Stimulated activated CD4-positive, alpha-beta T cell treated with anti-CD3 and anti-CD28 coated beads, Interleukin-2, amount 100 ng/mL, for 4 hours (primary cell): ENCODE measurements at places on chromosomes 1 and 21.
A peak's percentile ranks its signal among the peaks of the same experiment; 100 is the strongest.

DNA sequence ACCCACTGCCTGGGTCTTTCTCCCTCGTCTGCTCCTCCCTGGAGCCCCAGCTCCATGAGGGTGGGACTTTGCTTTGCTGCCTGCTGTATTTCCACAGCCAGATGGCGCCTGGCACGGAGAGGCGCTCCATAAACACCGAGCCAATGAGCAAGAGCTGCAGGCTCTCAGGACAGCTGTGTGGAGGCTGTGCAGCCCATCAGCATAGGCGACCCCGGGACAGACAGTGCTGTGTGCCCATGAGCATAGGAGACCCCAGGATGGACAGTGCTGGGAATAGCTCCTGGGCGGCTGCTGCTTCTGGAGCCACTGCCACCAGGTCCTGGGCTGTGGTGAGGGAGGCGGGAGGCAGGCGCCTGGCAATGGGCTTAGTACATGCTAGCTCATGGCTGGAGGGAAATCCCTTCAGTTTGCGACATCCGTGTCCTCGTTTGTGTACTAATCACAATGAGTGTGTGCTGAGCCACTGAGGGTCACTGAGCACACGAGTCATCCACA, 29.2 kb downstream of the CEP104 start:
- no peak for DNase-seq

DNA sequence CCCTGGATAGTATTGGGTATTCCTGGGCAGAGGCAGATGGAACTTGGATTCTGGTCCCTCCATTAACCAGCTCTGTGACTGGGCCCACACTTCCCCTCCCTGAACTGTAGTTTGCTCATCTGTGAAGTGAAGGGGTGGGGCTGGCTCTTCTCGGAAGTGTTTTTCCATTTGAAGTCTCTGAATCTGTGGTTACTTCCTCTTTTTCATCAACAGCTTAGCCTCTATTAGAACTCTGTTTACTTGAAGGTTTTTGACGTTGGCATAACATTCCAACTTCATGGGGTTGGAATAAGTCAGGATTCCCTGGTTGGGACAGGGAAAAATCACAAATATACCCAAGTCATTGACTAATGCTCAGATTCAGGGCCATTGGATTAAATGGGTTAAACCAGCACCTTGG, 3.6 kb downstream of the KIAA0040 start:
- peak; percentile 57 for DNase-seq

DNA sequence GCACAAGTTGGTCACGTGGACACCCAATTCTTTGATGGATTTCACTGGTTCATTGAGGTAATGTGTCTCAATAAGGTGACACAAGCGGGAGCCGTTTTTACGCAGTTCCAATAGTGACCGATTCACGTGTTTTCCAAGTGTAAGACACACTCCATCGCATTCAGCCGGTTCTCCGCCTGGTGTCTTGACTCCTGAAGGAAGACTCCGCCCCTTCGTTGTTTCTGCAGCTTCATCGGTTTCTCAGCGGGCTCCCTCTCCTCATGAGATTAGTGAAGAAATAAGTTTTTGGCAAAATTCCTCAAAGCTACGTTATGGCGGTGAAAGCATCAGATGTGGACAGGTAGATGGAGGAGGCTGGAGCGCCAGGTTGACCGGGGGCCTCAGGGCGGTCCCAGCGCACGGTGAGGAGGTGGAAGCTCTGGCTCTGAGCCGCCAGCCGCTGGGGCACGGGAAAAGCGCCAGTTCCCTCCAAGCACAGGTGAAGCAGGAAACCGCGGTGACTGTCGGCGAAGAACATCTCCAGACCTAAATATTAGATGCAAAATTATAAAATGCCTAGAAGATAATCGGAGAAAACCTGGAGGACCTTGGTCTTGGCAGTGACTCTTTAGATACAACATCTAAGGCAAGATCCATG, 21.0 kb downstream of the CD2 start:
- no peak for DNase-seq

GRCh38 chr1:155272466-155273342, 600 bp downstream of the CLK2 start:
- DNase-seq: no peak

DNA sequence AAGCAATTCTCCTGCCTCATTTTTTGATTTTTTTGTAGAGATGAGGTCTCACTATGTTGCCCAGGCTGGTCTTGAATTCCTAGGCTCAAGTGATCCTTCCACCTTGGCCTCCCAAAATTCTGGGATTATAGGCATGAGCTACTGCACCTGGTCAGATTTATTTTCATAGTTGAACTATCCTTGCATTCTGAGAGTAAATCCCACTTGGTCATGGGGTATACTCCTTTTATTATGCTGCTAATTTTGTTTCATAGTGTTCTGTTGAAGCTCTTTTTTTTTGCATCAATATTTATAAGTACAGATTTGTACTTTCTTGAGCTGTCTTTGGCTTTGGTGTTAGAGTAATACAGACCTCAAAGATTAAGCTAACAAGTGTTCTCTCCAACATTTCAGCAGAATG, 12.8 kb upstream of the CCSAP start:
- DNase-seq: no peak

DNA sequence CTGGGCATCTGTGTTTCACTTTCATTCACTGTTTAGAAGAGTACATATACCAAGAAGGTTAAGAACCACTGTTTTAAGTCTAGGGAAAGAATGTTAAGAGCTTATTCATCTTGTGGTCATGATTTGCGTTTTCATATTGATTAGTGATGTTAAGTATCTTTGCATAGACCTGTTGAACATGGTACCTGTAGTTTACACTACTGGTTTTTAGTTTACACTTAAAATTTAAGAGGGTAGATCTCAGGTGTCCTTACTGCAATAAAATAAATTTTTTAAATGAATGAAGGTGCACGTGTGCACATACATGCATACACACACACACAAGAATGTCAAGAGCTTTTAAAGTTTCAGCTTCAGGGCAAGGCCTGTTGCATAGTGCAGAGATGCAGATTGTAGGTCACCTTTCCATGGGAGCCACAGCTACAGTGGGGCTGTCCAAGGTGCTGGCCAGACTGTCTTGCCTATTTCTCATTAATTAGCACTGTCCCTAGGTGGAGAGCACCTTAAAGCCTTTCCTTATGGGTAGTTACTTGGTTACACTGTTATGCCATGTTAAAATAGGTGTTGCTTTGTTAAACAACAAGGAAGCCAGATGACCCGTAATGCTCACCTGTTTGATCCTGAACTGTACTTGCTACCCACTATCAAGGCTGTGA, 543.0 kb upstream of the DAB1 start:
- no peak for DNase-seq

DNA sequence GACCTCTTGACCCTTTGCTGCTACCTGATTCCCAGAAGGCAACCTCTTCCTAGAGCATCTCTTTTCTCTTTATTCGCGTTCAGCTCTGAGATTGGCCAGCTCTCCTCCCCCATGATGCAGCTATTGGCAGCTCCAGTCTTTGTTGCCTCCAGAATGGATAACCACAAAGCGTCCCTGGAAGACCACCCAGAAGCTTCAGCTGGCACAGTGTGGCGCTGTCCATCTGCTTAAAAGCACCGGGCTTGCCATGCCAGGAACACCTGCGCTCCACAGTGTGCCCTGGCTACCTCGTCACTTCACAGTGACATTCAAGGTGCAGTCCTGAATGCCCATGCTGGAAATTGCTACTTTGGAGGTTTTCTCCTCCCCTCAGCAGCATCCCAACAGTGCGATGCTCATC, 353.9 kb downstream of the LMO4 start:
- DNase-seq: no peak

DNA sequence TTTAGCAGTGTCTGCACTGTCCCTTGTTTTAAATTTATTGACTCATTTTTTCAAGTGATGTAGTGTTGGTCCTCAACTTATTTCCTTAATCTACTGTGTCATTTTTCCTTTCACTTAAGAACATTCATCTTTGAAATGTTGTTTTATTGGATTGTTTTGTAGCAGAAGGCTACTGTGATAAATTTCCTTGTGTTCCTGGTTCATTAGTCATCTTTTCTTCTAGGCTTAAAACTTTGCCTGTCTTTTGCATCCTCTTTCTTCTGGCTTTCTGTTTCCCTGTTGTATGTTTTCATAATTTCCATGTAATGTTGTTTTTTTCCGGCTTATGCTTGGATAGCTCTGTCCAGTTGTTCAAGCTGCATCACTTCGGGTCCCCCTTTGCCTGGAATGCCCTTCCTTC, 61.9 kb downstream of the UBE2T start:
- no peak for DNase-seq

DNA sequence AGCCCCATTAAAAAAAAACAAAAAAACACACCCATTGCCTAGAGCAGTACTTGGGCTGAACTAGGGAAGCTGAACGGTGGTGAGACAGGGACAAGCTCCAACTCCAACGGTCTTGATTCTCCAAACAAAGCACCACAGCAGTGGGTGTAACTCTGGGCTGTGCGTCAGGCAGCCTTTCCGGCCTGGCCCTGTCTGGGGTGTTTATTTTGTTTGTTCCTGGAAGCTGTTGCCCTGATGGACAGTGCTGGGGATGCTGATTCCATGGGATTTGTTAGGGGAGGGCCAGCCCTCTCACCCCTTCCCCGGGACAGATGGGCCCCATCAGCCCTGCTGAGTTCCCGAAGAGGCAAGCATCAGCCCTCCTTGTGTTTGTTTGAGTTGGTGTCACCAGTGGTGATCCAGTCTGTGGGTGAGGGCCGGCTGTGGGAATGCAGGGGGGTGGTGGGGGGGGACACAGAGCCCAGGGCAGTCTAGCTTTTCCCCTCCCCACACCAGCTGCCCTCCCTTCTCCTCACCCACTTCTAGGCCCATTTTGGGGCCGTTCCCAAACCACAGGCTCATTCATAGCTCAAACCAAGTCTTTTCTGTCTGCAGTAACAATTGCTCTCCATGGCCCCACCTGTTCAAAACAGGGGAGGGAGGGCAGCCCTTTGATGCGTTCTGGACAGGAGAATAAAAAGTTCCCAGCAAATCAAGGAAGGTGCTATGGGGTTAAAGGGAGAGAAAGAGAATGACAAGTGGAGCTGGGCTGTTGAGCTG, 4.5 kb downstream of the WNT2B start:
- no peak for DNase-seq

DNA sequence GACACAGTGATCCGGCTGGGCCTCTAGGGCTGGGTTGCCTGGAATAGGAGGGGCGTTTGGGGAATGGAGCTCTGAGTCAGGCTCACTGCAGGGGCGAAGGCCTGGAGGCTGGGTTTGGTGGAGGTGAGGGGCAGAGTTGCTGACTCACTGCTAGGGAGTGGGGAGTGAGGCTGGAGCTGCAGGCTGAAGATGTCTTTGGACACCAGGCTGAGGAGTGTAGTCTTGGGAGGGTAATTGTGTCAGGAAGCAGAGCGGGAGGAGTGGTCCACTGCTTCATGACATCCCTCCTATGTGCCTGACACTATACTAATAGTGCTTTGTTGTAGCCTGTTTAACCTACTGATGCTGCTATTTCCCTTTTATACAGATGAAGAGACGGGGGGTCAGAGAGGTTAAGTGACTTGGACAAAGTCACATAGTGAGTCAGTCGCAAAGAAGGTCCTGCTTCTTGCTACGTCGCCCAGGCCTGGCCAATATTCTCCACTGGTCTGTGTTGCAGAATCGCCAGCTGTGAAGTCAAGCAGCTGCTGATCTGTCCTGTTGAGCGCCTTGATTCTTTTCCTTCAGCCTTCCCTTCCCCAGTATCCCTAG, 13.6 kb downstream of the ACTL8 start:
- no peak for DNase-seq

DNA sequence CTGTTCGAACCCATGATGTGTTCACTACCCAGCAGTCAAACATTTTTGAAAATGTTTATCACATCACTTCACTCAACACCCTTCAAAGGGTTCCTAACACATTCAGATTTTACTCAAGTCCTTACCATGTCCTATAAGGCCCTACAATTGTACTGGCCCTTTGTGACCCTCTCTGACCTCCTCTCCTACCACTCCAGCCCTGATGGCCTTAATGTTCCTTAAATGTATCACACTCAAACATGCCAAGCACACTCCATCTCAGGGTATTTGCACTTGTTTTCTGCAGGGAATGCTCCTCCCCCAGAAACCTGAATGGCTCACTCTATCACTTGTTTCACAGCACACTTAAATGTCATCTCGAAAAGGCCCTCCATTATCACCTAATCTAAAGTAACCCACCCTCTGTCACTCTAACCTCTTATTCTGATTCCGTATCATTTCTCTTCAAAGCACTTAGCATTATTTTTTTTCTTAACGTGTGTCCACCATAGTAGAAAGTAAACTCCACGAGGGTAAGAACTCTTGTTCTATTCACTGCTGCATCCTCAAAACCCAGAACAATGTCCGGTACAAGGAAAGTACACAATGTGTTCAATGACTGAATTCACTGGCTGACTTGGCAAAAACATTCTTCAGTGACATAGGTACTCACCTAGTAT, 7.3 kb downstream of the ARID4B start:
- DNase-seq: no peak

GRCh38 chr21:35617491-35617890, 442.8 kb downstream of the SETD4 start:
- no peak for DNase-seq
